ENCODE measurements at places on chromosomes 4 and X.

DNA sequence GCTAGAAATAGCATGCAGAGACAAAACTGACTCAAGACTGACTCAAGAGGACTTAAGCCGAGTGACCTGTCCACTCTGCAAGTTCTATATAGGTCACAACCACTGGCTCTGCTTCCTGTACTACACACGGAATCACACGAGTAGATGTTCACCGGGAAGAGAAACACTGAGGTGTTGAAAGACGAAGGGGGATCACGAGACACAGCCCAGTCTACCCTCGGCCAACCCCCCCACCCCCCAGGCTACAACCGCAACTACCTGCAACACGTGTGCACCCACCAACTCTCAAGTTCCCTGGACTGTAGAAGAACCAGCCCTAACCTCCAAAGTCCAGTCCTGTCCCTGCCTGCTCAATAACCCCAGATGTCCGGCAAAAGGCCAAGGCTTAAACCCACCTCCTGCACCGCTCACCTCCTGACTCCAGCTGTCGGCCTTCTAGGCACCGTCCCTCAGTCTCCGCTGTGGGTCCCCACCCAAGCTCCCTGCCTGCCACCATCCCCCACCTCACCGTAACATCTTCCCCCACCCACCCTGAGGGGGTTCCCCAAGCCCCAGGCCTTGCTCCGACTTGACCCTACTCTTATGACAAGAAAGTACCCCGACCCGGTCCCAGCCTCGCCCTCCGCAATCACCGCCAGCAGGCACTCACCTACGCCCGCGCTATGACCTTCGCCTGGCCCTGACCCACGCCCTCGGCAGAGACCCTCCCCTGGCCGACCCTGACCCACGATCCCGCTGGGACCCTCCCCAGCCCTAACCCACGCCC lies 739 bp downstream of the GAK start:
- DNase-seq = no peak

DNA sequence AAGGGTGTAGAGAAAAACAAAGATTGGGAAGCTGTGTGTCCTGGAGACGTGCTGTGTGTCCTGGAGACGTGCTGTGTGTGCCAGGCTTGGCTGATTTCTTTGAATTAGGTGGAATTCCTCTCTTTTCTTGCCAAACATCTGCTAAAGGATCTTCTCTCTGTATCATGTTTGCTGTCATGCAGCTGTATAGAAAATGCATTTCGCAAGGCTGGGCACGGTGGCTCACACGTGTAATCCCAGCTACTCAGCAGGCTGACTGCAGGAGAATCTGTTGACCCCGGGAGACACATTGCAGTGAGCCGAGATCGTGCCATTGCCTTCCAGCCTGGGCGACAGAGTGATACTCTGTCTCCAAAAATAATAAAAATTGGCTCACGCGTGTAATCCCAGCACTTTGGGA lies 187.0 kb downstream of the CRLF2 start:
- DNase-seq = no peak

DNA sequence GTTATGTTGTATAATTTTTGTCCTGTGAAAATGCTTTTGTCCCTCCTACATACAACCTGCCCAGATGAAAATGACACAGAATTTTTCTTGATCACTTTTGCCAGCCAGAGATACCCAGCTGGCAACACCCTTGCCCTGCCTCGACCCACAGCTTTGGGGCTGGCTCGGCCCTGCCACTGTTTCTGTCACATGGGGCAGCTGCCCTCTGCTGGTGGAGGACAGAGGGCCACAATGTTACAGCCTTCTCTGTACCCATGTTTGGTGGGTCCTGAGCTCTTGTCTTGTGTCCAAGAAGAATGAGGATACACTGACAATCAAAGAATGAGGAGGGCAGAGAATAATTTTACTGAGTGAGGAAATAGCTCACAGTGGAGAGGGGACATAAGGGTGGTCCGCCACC lies 31.1 kb downstream of the BMP15 start:
- DNase-seq = peak; percentile 14

- DNase-seq = no peak
Observed at GRCh38 chr4:112979881-112980421, 69.5 kb upstream of the ANK2 start.

- DNase-seq = no peak
Observed at GRCh38 chrX:115147220-115147619, 42.0 kb upstream of the RBMXL3 start.

- DNase-seq = no peak
Observed at GRCh38 chr4:174696657-174697056, 132.4 kb downstream of the GLRA3 start.

DNA sequence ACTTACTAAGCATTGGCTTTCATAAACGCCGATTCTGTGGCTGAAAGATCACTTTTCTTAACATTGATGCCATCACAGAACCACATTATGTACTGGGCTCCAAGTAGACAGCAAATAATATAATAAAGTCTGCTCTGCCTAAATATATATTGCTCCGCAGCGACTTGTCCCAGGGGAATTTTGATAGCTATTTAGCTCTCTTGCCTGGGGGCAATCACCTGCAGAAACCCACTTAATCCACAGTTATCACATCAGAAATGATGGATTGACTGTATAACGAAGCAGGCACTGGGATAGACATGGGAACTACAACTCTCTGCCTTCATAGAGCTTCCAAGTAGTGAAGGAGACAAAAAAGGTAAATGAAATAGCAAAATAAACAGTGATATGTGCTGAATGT lies 48.0 kb upstream of the MYOZ2 start:
- no peak for DNase-seq

- DNase-seq = peak; percentile 81
Observed at GRCh38 chr4:38889143-38889542, 21.5 kb downstream of the FAM114A1 start.

Data from activated CD4-positive, alpha-beta T cell treated with anti-CD3 and anti-CD28 coated beads, Interleukin-10, Interleukin-2, amounts not matched to agents 100 ng/mL and 50 ng/mL, durations not matched to agents 16 hours and 8 hours (primary cell).